Activated CD4-positive, alpha-beta memory T cell treated with anti-CD3 and anti-CD28 coated beads for 36 hours (primary cell): ENCODE measurements at places on chromosomes 5 and 9.

DNA sequence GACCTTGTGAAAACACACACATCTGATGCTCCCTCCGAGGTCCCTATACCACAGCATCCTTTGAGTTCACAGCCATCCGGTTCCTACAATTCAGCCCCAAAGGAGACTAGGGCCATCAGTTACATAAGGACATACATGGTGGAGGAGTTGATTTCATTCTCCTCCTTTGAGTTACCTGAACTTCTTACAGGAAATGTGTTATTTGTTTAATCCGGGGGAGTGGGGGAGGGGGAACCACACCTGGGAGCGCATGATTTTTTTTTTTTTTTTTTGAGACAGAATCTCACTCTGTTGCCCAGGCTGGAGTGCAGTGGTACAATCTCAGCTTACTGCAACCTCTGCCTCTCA lies 30.7 kb downstream of the SEMA4D start:
- DNase-seq, result no peak

DNA sequence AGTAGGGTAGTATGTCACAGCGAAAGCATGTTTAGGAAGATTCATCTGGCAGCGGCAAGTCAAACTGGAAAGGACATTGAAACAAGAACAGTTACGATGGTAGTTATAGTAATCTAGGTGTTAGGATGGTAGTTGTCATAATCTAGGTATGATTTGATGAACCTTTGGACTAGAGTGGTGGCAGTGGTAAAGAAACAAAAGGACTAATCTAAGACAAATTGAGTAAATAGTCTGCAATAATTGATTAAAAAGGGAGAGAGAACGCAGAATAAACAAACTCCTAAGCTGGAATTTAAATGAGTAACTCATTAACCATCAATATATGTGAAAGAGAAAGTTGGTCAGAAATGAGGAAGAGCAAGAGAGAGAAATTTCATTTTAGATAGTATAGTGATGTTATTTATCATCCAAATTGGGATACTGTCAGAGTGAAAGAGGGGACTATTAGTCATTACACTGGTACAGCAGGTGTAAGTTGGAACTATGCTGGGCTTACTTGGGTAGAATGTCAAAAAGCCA lies 56.8 kb downstream of the MTREX start:
- peak; percentile 40 for DNase-seq

DNA sequence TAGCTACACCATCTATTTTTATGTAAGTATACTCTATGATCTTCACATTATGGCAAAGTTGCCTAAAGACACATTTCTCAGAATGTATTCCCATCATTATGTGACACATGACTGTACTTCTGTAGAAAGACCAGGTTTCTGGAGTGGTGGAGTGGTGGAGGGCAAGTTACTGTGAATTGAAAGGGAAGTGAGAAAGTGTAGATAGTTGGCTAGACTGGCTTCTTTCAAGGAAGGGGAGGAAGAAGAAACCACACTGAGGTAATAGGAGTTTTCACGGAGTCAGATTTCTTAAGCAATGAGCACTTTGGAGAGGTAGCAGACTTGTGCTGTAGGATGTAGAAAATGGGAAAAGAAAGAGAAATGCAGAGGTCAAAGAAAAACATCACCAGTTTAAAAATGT lies 50.9 kb upstream of the EQTN start:
- no peak for DNase-seq

GRCh38 chr5:113059232-113060040 lies 82.8 kb downstream of the DCP2 start:
- DNase-seq, result no peak

- DNase-seq, result peak; percentile 4
Measured at GRCh38 chr9:135035781-135036760, 51.4 kb upstream of the OLFM1 start.

- no peak for DNase-seq
Measured at GRCh38 chr9:112554516-112554915, 67.9 kb downstream of the KIAA1958 start.

DNA sequence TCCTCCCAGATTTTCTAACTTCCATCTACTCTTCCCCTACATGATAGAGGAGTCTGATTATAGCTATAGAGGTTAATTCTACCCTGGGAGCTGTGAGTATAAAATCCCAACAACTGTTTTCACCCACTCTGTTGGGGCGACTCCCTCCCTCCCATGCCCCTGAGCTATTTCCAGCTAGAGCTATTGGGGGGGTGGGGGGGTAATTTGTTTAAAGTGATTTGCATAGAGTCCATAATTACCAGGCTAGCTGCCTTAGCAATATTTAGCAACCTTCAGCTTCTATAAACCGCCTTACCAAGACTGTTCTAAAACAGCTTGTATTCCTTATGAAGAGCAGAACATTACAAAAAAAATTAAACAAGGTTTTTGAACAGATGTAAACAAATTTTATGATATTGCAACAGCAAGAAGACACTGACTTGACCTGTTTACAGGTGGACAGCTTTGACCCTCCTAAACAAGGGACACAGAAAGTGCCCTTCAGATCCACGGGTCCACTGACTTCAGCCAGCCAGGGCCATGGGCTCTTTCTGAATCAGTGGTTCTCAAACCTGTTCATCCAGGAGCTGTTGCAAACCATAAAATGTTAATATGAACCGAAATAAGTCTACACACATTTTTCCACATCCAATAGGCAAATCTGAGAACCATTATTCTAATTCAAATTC lies 98.2 kb downstream of the OTULIN start:
- no peak for DNase-seq

DNA sequence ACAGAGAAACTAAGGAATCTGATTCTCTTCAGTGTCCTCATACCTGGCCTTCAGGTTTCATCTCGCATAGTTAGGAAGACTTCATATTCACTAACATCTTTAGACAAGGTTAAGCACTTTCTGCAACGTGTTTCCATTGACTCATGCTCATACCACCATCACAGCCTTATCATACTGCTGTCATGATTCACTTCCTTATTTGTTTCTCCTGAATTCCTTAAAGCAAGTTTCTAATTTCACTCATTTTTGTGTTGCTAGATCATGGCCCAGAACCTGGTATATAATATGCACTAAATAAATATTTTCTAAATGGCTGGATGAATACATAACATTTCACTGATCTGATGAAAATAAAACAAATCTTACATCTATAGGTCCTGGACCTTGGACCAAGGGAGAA lies 472.9 kb downstream of the PRELID2 start:
- DNase-seq, result no peak

- no peak for DNase-seq
Measured at GRCh38 chr9:88390371-88390990, 2.2 kb downstream of the SPIN1 start.

DNA sequence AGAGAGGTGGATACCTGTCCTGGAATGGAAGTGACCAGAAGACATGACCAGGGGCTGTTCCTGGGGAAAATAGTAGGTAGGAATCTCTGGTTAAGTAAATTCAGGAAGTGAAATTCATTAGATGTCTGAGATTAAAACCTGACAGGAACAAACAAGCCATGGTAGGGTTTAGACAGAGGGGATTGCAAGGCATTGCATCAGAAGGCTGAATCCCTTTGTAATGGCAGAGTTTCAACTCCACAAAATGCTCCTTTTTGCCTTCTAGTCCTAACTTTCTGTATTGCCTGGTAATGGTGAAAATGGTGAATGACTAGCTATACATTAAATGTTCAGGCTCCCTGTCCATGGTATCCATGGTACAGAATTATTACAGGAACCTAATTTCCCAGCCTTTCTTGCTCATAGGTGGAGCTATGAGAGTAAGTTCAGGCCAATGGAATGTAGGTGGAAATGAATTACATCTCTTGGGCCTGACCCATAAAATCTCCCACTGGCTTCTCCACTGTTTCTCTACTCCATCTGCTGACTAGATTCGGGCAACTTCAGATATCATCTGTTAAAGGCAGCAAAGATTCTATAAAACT lies 113.4 kb upstream of the CNTLN start:
- no peak for DNase-seq

- no peak for DNase-seq
Measured at GRCh38 chr5:169762338-169763095, 125.4 kb downstream of the DOCK2 start.

GRCh38 chr9:76904661-76905457 lies 1.1 kb downstream of the PRUNE2 start:
- DNase-seq, result no peak
